EL (cell line): ENCODE measurements at places on chromosomes 6 and 20.

DNA sequence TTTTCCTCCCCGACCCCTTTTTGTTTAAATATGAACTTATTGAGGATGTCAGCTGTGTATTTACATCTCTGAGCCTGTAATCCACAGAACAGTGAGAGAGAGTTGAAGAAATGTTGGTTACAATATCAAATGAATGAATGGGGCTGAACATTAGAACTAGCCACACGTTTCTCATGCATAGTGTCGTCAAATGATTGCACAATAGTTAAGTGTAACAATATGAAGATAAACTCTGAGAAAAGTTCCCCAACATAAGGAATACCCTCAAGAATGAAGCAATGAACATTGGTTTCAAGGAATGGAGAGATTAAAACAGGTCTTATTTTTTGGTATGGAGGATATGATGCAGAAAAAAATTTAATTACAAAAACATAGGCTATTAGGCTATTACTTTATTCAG is 100.5 kb upstream of the DTNBP1 start:
- DNase-seq = no peak

- no peak for DNase-seq
Observed at GRCh38 chr20:61414455-61414991, 162.5 kb downstream of the CDH4 start.

GRCh38 chr6:21610341-21610740 is 16.8 kb downstream of the SOX4 start:
- DNase-seq = no peak

DNA sequence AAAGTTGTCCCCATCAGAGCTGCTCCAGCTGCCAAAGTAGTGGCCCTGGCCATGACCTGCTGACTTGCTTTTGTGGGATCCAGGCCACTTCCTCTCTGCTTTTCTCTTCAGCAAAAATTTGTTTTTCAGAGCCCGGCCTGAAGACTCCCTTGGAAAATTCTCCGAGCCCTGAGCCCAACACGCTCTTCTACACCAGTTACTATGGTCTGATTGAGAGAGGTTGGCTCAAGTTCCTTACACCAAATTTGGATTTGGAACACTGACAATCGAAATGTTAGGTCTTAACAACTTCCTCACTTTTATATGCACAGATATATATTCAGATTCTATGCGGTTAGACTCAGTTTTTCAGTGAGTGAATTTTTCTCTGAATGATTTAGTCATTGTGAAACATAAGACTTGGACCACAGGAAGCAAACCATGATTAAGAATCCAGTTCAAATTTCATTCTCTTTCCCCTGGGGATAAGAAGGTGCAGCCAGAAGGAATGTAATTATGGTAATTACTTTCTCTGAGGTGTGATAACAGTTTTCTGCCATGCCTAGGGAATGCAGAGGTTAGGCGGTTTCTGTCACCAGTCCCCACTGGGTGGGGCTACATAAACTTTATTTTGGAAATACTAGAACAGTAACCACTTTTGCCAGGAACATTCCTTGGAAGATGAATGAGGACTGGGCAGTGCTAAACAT is 365.2 kb downstream of the SYNE1 start:
- DNase-seq = peak; percentile 20

DNA sequence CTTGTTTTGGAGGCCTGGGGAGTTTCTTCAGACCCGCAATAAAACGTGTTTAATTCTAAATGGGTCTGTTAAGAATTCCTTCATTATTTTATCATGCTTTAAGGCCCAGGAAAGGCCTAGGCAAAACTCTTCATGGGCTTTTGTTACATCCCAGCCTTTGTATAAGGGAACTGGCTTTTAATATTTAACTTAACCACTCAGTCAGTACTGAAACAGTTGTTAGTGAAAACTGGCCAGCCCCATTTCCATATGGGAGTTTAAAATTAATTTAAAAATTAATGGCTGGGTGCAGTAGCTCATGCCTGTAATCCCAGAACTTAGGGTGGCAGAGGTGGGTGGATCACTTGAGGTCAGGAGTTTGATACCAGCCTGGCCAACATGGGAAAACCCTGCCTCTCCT is 213.2 kb upstream of the FKBP1C start:
- DNase-seq = no peak

- no peak for DNase-seq
Observed at GRCh38 chr6:16651871-16652270, 109.4 kb downstream of the ATXN1 start.

DNA sequence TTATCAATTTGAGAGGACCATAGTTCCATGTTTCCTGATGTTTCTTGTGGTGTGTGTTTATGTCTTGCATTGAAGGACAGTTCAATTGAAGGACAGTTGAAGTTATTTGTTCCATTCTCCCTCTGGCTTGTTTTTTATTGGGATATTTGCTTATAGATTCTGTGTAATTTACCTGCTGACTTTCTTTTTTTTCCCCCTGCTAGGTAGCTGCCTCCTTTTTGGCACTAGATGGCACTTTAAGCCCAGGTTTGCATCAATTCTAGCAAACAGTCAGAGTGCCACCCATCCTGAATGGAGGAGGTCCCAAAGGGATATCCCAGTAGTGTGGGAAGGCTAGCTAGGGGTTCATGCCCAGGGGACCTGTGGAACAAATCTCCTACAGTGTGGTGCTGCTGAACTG is 78.1 kb downstream of the CFAP61 start:
- DNase-seq = peak; percentile 11

DNA sequence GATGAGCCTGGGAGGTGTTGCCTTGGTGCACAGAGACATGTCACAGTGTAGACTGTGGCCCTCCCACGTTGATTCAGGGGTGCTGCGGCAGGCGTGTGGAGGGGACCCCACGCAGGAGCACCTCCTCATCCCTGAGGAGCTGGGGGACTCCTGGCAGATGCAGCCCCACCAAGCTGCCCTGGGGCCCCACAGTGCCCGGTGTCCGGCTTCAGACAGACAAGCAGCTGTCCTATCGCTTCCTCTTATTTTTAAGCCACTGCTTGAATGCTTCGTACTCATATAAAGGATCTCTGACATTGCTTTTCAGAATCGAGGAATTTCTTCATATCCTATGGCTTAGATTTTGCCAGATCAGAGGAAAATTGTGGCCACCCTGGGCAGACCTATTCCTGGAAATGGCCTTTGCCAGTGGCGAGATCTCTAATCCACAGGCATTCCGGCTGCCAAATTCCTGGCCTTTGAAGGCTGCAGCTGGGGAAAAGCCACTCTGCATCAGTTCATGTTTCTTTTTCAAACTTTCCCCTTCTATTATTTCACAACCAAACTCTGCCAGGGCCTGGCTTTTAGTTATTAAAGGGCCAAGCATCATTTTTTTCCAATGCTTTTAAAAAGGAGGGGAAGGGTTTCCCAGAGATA is 337.0 kb downstream of the THBS2 start:
- DNase-seq = no peak

- no peak for DNase-seq
Observed at GRCh38 chr6:15968519-15968918, 160.4 kb upstream of the MYLIP start.

- DNase-seq = no peak
Observed at GRCh38 chr6:125132058-125132457, 21.5 kb upstream of the TPD52L1 start.

GRCh38 chr6:3231247-3232016 is 4.0 kb upstream of the TUBB2B start:
- DNase-seq = peak; percentile 80

GRCh38 chr6:138336221-138336620 is 41.5 kb upstream of the SMIM28 start:
- no peak for DNase-seq

DNA sequence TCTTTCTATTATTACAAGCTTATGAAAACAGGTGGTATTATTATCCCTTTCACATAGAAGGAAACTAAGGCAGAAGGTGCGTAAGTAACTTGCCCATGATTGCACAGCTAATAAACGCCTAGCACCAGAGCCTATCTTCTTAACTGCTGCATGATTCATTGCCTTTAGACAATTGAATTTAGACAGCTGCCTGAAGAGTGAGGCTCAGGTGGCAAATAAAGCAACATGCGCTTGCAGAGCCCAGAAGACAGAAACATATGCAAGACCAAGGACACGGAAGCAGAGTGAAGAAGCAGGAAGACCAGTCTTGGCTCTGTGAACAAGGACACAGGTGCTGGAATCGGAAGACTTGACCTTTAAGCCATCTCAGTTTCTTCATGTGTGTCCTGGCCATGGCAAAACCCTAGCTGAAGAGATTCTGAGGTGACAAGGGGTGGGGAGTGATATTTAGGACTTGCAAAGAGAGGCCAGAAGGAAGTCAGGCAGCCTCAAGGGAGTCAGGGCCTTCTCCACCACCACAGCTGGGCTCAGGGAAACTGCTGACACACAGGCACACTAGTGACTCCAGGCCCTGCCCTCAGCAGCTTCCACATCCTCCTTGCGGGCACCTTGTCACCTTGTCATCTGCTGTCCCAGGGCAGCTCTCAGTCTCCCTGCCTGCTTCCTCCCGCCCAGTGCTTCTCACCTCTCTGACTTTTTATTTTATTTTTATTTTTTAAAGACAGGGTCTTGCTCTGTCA is 91.7 kb upstream of the SLC22A16 start:
- DNase-seq = no peak

- no peak for DNase-seq
Observed at GRCh38 chr20:43721429-43722152, 5.2 kb downstream of the GTSF1L start.

DNA sequence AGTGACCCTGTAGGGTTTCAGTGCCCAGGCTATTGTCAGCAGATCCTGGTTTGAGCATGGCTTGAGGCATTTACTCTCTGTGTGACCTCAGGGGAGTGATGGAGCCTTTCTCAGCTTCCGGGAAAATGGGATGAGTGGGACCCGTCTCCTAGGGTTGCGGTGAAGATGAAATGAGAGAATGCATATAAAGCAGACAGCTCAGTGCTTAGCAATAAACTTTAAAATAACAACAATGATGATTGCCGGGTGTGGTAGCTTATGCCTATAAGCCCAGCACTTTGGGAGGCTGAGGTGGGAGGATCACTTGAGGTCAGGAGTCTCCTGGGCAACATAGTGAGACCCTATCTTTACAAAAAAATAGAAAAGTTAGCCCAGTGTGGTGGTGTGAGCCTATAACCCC is 106.0 kb upstream of the MTHFD1L start:
- no peak for DNase-seq

- DNase-seq = no peak
Observed at GRCh38 chr20:21918398-21918797, 212.9 kb downstream of the PAX1 start.

GRCh38 chr6:69421269-69421668 is 375.5 kb downstream of the LMBRD1 start:
- DNase-seq = no peak

DNA sequence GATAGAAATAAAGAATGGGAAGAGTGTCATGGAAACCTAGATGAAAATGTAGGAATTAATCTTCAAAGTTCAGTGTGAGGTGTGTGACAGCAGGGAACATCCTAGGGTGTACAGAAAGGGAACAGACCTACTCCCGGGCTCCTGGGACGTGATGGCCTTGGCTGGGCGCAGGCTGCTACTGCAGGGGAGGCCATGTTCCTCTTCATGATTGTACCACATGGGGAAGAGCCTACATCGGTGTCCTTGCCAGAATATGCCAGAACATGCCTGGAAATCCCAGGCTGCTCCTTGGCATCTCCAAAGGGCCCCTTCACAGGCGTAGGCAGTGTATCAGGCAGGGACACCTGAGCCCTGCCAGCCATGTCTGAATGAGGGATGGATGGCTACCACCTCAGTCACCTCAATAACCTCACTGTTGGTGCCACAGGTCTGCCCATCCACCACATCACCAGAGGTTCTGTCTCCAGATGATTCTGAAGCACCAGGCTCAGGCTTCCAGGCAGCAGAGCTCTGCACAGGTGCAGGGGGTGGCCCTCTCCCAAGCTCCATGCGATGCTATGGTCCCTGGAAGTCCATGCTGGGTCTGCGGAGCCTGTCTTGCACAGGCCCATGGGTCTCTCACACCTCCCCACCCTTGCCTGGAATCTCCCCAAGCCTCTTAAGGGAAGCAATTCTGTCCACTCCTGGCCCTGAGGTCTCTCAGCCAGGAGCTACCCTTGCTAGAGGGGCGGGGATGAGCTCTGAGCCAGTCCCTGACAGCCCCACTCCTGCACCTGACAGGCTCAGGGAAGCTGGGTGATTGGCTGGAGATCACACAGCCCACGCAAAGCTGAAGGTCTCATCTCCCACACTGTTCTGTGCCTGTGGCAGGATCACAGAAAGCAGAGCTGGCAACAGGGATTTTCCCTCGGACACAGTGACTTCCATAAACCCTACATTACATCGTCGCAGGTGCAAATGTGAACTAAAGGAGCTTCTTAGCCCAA is 20.2 kb downstream of the RAMACL start:
- no peak for DNase-seq

DNA sequence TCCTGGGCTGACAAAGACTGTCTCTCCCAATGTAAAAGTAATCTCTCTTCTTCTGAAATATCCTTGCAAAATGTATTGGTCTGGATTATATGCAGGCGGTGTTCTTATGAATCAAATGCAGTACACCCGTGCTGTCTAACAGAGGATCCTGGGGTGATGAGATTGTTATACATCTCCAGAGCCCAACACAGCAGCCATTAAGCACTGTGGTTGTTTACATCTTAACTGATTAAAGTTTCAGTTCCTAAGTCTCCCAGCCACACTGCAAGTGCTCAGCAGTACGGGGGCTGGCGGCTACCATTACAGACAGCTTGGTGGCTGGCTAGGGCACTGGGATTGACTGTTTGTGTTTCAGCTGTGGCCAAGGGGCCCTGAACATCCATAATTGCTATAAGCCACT is 7.0 kb downstream of the UNC93A start:
- no peak for DNase-seq

DNA sequence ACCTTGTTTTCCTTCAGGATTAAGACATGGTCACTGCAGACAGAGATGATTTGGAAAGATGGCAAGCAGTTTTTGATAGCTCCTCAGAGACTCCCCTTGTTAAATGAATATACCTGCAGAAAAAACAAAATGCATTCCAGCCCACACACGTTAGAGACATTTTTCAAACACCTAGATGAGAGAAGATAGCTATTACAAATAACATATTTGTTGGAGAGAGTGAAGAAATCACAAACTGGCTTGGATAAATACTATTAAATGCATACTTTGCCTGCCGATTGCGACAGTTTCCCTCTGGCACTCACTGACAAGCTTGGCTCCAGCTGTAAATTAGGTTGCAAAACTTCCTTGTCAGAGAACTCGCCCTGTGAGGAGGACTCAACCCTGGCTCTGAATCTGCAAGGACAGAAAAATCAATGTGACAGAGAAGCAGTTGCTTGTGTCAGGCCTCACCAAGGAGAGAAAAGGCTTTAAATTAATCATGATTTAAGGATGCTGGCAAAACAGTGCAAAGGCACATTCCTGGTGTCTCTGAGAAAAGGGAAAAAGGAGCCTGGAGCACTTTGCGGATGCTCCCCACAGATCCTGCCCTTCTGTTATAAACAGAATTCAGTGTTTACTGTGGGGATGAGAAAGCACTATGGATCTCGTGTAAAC is 423.7 kb upstream of the MARCKS start:
- DNase-seq = peak; percentile 74

- DNase-seq = no peak
Observed at GRCh38 chr6:144624246-144624645, 339.1 kb downstream of the UTRN start.

- DNase-seq = no peak
Observed at GRCh38 chr6:14174996-14175395, 57.4 kb downstream of the CD83 start.
